Jurkat, Clone E6-1 (cell line): ENCODE measurements at places on chromosomes 3 and 15.

DNA sequence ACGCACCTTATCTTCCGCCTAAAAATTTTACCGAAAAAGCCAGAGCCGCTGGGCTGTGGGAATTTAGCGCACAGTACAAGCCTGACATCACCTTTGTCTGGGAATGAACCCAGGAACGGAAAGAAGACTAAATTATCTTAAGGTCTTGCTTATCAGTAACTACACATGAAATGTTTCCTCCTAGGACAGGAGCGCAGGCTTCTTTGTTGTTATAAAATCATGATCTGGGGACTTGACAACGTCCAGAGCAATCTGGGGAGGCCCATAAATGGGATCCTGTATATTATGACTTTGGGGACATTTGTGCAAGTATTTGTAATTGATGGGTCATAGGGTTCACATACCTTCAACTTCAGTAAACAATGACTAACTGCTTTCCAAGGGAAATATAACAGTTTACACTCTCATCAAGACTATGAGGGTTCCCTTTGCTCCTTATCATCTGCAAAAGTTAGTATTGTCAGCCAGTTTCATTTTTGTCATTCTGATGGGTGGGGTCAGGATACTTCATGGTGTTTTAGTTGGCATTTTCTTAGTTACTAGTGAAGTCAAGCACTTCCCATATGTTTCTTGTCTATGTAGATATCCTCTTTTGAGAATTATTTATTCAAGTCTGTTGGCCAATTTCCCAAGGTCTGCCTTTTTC, 213.9 kb upstream of the PFN2 start:
- no peak for DNase-seq

GRCh38 chr15:63481105-63481810, 23.1 kb upstream of the USP3 start:
- DNase-seq: no peak

GRCh38 chr15:90261811-90262210, 3.7 kb upstream of the NGRN start:
- DNase-seq: no peak

DNA sequence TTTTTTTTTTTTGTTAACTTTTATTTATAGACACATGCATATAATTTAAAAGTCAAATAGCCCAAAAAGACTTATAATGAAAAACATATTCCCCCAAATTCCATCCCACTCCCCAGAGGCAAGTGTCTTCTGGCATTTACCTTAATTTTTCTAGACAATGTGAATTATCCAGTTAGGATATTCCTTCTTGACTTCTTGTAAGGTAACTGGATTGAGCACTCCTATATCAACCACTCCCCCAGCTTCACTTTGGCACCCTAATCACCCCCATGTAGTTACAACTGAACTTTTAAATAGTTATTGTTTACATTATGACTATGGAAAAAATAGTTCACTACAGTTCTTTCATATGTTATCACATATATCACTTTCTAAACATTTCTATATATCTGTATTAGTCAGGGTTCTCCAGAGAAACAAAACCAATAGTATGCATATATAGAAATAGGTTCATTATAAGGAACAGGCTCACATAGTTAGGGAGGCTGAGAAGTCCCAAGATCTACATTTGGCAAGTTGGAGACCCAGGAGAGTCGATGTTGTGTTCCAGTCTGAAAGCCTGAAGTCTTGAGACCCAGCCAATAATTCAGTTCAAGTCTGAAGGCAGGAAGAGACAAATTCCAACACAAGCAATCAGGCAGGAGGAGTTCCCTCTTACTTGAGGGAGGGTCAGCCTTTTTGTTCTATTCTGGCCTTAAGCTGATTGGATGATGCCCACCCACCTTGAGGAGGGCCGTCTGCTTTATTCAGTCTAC, 175.8 kb downstream of the THSD4 start:
- DNase-seq: no peak

GRCh38 chr15:61951949-61952348, 108.3 kb downstream of the VPS13C start:
- no peak for DNase-seq

DNA sequence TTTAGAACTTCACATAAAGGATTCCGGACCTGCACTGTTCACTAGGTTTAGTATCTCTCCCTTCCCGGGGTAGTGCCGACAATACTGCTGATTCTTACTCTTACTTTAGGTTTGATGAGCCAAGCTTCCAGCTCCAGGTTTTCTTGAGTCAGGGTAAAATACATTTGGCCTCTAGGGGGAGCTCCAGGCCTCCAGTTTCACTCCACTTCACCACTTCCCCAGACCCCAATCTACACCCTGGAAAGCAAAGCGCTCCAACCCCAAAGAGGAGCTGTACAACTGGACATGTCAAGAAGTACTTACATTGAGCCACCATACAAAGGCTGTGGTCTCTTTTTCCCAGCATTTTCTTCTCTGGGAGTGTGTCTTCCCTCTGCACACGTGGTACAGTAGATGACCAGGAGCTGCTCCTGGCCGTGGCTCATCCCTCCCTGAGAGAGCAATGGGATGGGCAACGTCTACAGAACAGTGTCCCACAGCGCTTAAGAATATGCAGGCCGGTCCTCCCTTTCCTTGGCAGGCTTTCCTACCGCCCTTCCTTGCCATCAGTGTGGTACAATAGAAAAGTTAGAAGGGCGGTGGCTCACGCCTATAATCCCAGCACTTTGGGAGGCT, 93.9 kb upstream of the CCDC80 start:
- peak; percentile 66 for DNase-seq

- no peak for DNase-seq
Measured at GRCh38 chr3:113573728-113574127, 41.4 kb downstream of the SIDT1 start.

DNA sequence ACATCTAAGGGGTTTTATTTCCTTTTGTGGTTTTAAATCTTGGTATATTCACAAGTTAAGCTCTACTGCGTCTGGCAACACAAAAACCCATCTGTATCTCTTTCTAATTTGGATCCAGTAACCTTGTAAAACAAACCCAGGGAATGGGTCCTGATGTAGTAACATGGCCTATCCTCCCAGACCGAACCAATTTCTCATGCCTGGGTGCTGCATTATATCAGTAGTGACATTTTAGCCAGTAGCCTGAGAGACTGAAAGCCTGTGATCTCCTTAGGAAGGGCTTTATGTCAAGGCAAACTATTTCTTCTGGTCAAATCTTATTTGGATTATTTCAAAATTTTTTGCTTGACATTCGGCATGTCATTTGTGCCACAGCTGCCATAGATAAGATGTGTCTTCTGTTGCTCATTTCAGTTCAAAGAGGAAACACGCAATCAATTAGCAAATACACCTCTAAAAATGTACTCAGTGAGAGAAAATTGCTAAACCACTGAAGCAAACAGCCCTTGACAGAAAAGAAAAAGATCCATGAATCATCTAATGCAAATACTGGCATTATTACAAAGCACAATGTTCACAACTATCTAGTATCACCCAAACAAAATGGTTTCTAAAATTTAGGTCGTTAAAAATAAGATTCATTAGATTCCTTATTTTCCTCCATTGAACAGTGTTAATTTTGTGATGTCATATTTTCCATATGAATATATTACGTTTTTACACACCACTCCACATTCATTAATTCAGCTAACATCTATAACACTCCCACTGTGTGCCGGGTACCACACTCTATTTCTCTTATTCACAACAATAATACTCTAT, 4.0 kb downstream of the NPTN start:
- DNase-seq: no peak

- DNase-seq: no peak
Measured at GRCh38 chr15:94125156-94125555, 106.2 kb upstream of the MCTP2 start.

DNA sequence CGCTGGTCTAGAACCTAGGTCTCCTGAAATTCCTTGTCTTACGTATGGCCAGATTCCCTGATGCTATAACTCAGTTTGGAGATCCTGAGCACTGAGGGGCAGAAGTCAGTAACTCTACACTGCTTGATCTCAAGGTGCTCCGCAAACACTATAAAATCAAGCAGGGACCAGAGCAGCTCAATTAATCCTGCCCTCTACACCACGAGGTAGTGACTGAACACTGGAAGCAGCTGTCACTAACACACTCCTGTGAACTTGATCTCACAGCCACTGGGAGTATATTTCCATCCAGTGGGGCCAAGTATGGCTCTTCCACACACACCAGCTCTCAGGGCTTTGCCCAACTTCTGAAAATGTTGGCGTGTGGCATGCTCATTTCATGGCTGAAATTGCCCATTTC, 51.0 kb downstream of the EDEM1 start:
- no peak for DNase-seq

GRCh38 chr3:106386050-106386449, 517.2 kb upstream of the CBLB start:
- DNase-seq: no peak

GRCh38 chr3:113533534-113533892, 1.2 kb downstream of the SIDT1 start:
- DNase-seq: no peak

GRCh38 chr3:111733856-111734255, 125.2 kb upstream of the PHLDB2 start:
- no peak for DNase-seq

GRCh38 chr3:52739730-52740129, 31.0 kb downstream of the NEK4 start:
- DNase-seq: no peak

GRCh38 chr3:83438188-83438587, 1520.6 kb upstream of the CADM2 start:
- no peak for DNase-seq

- no peak for DNase-seq
Measured at GRCh38 chr3:123080864-123081562, 14.2 kb downstream of the PDIA5 start.

DNA sequence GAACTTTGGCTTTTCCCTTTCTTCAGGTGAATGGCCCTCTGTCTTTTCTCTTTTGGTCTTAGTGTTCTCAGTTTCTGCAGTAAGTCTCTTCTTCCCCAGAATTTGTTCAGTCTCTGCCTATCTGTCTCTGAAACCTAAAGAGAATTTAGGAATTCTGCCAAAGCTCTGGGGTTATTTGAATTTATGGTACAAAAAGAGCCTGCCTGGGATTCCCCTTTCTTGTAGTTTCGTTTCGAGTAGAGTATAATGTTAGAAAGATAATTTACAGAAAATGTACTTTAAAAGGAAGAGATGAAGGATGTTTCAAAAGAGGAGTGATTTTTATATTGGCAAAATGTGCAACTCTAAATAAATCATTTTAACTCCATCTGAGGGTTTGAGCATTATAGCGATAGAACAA, 247.4 kb upstream of the SATB1 start:
- DNase-seq: no peak

GRCh38 chr3:113295463-113295862, 84.1 kb downstream of the BOC start:
- DNase-seq: no peak

- DNase-seq: no peak
Measured at GRCh38 chr3:23831517-23832394, 26.0 kb downstream of the UBE2E1 start.

GRCh38 chr15:68348081-68348480, 70.5 kb downstream of the FEM1B start:
- no peak for DNase-seq

GRCh38 chr15:40295297-40295696, 12.4 kb upstream of the ANKRD63 start:
- DNase-seq: no peak

DNA sequence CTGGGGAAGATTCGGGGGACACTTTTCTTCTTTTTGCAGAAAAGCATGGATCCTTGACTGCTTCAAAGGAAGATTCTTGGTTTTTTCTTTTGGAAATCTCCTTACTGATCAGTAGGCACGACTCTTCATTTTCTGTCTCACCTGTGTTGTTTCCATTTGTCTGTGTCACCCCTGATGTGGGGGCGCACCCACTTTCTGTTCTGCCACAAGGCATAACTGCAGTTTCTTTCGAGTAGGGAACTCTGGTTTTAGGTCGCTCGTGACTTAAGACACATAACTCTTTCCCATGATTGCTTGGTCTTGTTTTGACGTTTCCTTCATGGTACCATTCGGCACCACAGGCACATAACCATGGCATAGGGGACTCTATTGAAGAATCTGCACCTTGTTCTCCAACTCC, 31.3 kb downstream of the RNF168 start:
- DNase-seq: no peak

- DNase-seq: no peak
Measured at GRCh38 chr3:119619094-119619493, 21.4 kb downstream of the PLA1A start.
